ENCODE measurements at places on chromosomes 12 and 14.
A peak's percentile ranks its signal among the peaks of the same experiment; 100 is the strongest.

DNA sequence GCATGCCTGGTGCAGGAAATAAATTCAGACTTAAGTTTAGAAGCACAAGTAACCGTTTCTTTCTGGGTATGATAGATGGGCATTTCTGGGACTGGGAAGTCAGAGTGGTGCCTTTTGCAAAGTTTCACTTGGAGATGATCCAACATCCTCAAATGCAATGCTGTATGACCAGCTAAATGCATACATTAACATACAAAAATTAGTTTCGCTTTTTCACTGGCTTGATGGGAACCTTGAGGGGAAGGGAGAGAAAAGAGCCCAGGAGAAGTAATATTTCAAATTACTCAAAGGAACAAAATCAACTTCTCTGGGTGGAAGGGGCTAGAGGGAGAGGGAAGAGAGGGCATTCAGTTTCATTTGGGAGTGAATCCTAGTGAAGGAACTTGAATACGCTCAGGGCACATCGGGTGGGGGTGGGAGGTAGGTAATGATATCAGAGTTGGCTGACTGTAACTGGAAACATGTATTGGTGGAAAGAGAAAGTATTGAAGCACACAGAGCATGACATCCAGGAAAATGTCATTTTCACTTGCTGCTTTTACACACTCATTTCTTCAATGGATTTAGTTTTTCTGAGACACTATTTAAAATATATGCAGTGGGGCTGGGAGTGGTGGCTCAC is 175.5 kb downstream of the PTPRO start:
- DNase-seq = no peak

GRCh38 chr14:35944847-35945246 is 118.7 kb downstream of the BRMS1L start:
- peak; percentile 7 for DNase-seq

- no peak for DNase-seq
Measured at GRCh38 chr14:33068040-33068439, 129.4 kb downstream of the NPAS3 start.

- DNase-seq = no peak
Measured at GRCh38 chr14:100309028-100309737, 2.9 kb upstream of the SLC25A29 start.

GRCh38 chr12:10097521-10097920 is 1.3 kb downstream of the CLEC1A start:
- no peak for DNase-seq

GRCh38 chr12:52044292-52044983 is 6.8 kb upstream of the NR4A1 start:
- DNase-seq = no peak

DNA sequence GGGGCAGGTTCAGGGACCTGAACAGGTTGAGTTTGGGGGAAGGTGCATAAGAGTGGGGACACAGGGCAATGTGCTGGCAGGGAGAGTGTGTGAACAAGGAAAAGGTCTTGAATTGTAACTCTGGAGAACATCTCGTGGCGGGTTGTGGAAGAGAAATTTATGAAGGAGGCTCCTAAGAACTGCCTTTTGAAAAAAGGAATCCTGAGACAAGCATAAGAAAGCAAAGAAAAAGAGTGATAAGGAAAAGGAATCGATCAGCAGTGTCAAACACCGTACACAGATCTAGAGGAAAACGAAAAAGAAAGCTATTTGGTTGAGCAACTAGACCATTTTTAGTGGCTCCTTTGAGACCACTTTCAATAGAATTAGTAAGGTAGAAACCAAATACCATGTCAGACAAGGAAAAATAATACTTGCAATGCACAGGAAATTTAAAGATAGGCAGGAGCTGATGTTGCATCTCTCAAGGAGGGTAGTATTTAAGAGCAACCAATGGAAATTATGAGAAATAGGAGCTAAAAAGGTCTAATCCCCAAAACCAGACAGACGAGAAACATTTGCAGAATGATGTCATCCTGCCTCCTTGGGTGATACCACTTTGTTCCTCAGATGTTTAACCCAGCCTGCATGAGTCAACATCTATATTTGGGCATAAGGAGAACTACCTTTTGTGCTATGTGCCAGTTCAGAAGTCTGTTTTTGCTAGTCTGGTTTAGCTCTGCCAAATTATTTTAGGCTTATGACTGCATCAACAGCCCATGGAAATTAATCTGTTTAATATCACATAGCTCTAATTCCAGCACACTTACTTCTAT is 64.5 kb upstream of the STK38L start:
- DNase-seq = no peak

DNA sequence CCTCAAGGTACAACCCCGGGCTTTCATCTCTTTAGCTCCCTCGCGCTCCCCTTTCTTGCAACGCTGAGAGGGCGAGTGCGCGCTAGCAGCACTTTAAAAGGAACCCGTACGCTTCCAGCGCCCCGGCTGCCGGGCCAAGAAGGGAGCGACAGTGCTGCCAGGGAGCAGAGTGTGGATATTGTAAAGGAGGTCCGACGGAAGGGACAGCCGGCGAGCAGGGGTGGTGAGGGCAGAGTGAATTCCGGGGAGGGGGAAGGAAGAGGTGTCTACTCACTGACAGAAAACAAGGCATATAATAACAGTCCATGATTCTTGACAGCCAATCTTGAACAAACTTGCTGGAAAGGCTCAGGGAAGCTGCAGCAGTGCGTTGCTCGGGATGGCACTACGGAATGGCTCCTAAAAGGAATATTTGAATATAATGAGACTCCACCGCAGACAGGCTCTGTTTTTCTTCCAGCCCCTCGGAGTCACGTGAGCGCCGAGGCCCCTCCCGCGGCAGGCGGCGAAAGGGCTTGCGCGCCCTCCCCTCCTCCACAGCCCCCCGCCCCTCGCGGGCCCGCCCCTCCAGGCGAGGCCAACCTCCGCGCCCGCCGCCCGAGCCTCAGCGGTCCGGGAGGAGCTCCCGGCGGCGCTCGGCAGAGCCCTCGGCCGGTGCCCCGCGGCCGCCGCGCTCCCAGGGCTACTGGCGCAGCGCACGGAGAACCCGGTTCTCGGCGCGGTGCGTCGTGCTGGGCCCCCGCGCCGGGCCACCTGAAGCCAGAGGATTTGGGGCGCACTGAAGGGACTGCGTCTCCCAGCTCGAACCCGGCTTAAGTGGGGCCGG is 3.4 kb downstream of the BMP4 start:
- peak; percentile 54 for DNase-seq

DNA sequence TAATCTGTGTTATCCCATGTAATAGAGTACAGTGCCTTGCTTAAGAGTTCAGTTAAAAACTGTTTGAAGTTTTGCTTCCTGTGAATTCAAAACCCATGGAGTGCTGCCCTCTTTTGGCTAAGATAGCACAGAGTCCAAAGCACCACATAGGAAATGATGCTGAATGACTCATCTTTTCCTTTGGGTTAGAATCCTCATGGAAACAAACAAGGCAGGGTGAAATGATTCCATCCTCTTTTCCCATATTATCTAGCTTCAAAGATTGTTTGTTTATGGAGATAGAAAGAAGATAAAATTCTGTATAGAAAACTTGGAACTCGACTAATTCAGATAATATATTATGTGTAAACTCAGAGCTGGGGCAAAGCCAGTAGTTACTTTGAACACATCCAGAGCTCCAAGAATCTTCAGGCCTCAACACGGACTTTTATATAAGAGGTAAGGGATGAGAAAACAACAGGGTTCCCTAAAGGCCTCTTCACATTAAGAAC is 87.4 kb downstream of the OTOGL start:
- peak; percentile 52 for DNase-seq

DNA sequence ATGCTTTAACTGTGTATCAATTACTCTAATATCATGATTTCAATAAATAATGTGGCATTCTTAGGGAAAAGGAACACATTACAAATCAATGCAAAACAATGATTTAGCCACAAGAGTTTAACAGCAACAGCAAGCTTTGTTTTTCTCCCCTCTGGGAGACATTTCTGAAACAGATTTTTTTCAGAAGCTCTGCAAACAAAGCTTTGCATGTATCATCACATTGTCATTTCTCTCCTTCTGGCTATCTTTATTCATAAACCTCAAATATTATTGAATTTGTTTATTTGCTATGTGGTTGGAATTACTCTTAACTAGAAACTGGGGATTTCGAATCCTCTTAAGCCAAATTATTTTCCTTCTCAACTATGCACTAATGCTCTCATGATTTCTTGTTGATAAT is 278.4 kb upstream of the ATXN7L3B start:
- no peak for DNase-seq

DNA sequence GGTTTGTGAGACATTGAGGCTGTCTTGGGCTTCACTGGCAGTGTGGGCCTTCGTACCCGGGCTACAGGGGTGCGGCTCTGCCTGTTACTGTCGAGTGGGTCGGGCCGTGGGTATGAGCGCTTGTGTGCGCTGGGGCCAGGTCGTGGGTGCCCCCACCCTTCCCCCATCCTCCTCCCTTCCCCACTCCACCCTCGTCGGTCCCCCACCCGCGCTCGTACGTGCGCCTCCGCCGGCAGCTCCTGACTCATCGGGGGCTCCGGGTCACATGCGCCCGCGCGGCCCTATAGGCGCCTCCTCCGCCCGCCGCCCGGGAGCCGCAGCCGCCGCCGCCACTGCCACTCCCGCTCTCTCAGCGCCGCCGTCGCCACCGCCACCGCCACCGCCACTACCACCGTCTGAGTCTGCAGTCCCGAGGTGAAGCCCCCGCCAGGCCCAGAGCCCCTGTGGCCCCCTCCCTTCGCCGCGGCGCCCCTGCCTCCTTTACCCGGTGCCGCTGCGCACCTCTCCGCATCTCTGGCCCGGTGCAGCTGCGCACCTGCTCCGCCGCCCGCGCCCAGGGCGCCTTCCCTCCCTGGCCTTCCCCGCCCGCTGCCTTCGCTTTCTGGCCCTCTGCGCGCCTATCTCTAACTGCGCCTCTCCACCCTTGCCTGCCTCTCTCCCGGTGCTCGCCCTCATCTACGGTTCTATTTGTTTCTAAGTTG is at the start of gene ENO2:
Gene ENO2 (plus strand): TSS at position 335 of the 701 bp plus-strand sequence. CDS start 1,253 bp downstream, outside the sequence.
- DNase-seq = peak; percentile 6

GRCh38 chr14:58631732-58632131 is 6.0 kb upstream of the DACT1 start:
- no peak for DNase-seq

GRCh38 chr14:51954031-51954430 is 35.3 kb upstream of the RTRAF start:
- peak; percentile 59 for DNase-seq

DNA sequence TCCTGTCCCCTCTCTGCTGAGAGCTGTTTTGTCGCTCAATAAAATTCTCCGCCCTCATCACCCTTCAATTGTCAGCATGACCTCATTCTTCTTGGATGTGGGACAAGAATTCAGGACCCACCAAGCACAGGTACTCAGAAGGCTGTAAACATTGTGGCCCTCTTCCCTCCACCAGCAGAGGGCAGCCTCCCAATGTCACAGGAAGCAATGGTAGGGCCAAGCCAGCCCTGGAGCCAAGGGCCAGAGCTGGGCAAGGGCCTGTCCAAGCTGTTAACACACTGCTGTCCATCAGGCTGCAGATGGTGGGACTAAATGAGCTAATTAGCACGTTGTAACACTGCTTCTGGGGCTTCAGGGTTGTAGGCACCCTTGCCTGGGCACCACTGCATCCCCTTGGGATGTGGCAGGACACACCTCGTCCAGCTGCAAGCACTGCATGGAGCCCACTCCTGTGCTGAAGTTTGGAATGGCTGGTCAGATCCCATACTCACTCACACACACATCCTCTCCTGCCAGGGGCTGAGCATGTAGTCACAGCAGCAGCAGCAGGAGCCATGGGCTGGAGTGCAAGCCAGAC is 62.7 kb upstream of the HECTD1 start:
- DNase-seq = no peak

GRCh38 chr12:68259318-68259940 is 6.0 kb upstream of the IL22 start:
- no peak for DNase-seq

- DNase-seq = no peak
Measured at GRCh38 chr12:75751769-75752471, 240.5 kb upstream of the KRR1 start.

DNA sequence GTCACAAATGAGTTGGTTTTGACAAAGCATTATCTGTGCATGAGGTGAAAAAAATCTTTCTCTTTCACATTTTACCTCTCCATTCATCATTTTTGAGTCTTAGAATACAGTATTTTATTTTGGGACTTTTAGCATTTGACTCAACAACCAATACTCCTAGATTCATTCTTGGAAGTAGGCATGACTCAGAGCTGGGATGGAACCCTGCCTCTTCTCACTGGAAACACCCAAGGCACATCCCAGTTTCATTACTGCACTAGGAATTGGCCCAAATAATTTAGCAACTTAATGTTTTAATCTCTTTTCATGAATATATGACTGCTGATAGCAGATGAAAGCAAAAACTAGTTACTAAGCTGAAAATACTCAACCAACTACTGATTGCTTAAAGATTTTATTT is 3.3 kb upstream of the PDZRN4 start:
- no peak for DNase-seq

DNA sequence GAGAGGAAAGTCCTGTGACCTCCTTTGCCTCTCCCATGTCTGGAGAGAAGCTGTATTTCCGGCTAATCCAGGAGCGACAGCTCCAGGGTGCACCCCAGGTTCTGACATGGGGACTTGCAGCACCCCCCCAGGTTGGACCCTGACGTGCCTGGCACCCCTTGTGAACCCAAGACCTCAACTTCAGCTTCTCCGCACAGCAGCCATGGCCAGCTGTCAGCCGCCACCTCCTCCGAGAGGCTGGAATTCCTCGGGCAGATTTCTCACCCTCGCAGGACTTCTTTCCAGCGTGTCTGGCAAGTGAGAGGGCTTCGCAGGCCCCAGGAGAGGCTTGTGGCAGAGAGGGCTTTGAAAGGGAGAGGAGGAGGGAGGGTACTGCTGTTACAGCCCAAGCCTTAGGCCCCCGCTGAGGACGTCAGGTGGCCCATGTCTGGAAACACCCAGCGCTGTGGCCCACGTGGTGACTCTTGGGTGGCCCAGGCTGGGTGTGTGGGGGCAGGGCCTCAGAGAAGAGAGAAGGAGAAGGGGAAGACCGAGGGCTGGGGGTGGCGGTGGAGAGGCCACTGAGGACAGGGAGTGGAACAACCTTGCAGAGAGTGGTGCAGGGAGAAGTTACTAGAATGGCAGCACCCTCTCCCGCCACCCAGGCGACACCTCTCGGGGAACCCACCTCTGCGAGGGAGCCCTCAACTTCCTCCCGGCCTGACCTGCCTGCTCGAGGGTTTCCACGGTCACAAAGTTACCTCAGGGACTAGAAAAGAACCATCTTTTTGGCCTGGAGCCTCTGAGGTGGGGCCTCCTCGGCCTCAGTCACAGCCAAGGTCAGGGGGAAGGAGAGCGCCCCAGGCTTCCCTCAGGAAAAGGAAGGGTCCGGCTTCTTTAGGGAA is 11.7 kb upstream of the RPS6KL1 start:
- DNase-seq = no peak

GRCh38 chr14:104779776-104780512 is 15.6 kb downstream of the AKT1 start:
- no peak for DNase-seq

DNA sequence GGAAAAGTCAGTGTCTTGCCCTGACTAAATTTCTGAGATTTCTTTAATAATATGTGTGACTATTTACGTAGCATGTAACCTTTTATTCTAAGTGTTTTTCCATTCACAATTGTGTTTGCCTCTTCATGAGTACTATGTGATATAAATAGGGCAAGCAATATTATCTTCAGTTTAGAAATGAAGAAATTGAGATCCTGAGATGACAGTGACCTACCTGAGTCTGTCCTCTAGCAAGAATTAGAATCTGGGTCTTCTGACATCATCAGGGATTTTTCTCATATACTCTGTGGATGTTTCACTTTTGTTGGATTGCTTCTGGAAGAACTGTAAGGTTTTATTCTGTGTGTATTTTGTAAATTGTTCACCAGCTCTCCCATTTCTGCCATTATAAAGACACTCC is 35.0 kb downstream of the TMTC2 start:
- no peak for DNase-seq

- DNase-seq = no peak
Measured at GRCh38 chr12:91786499-91787272, 359.0 kb downstream of the BTG1 start.

- DNase-seq = no peak
Measured at GRCh38 chr14:30015489-30015888, 87.8 kb upstream of the PRKD1 start.

Data from NCI-H748 treated with DMSO at 0.1 percent for 48 hours (cell line).